Hair follicle dermal papilla cell (primary cell): ENCODE measurements at places on chromosomes 11 and 22. TPM values are rescaled to one million over a fixed set of nuclear protein-coding genes. Genes with fewer than 3 reads are reported as not detected.

The IFT27 gene
- 12.8 and 20.6 TPM in 2 replicates for total RNA-seq

The CNTN5 gene
- total RNA-seq = 0.36 and 1.9 TPM in 2 replicates

The TECTA gene
- 0.32 and 0.97 TPM in 2 replicates for total RNA-seq

The TREH gene
- total RNA-seq = not detected in 2 replicates

The TMEM86A gene
- 1.5 and 1.9 TPM in 2 replicates for total RNA-seq

The C11orf65 gene
- total RNA-seq = 0.81 and 1.5 TPM in 2 replicates

The POLD4 gene
- total RNA-seq = 38.3 and 58.4 TPM in 2 replicates

The APOA4 gene
- not detected in 2 replicates for total RNA-seq

The SCO2 gene
- 3.2 and 6.1 TPM in 2 replicates for total RNA-seq

The OR2AG1 gene
- not detected in 2 replicates for total RNA-seq

The GLYAT gene
- total RNA-seq = not detected in 2 replicates

The SRRD gene
- 15.2 and 17.2 TPM in 2 replicates for total RNA-seq

The CENATAC gene
- total RNA-seq = 24.5 and 26.4 TPM in 2 replicates

The POLDIP3 gene
- total RNA-seq = 31.0 and 35.7 TPM in 2 replicates

The OR52I1 gene
- total RNA-seq = not detected in 2 replicates

The TEX12 gene
- total RNA-seq = 0.32 TPM in 1 of 2 replicates, not detected in the other

The KCTD14 gene
- total RNA-seq = 4.4 and 6.0 TPM in 2 replicates

The FDX1 gene
- 10.1 and 10.3 TPM in 2 replicates for total RNA-seq

The CDHR5 gene
- total RNA-seq = not detected in 2 replicates

The KCNK4 gene
- total RNA-seq = 0.12 TPM in 1 of 2 replicates, not detected in the other

The OR52N4 gene
- not detected in 2 replicates for total RNA-seq

The PGR gene
- 3.2 and 3.6 TPM in 2 replicates for total RNA-seq

The OR5B21 gene
- not detected in 2 replicates for total RNA-seq

The MAPK8IP2 gene
- total RNA-seq = 1.9 and 4.6 TPM in 2 replicates

The GCAT gene
- 20.6 and 21.0 TPM in 2 replicates for total RNA-seq

The DERL3 gene
- total RNA-seq = 0.16 and 0.36 TPM in 2 replicates

The SERHL2 gene
- 3.6 and 6.4 TPM in 2 replicates for total RNA-seq

The GP1BB gene
- 4.3 and 5.0 TPM in 2 replicates for total RNA-seq

The ASPHD2 gene
- total RNA-seq = 3.3 and 4.4 TPM in 2 replicates

The KRTAP5-1 gene
- total RNA-seq = not detected in 2 replicates

The CELSR1 gene
- total RNA-seq = 1.6 and 3.1 TPM in 2 replicates

The CDC45 gene
- 0.36 and 1.1 TPM in 2 replicates for total RNA-seq

The TSPAN18 gene
- 3.6 and 4.1 TPM in 2 replicates for total RNA-seq

The OR6T1 gene
- total RNA-seq = not detected in 2 replicates

The CYP2D6 gene
- 0.24 and 0.49 TPM in 2 replicates for total RNA-seq

The RELT gene
- total RNA-seq = 4.9 and 5.8 TPM in 2 replicates

The CXCR5 gene
- not detected in 2 replicates for total RNA-seq

The HINFP gene
- 18.0 and 25.3 TPM in 2 replicates for total RNA-seq

The DMC1 gene
- total RNA-seq = 5.2 and 7.2 TPM in 2 replicates

The SRPRA gene
- 107 and 118 TPM in 2 replicates for total RNA-seq

The ZNF70 gene
- total RNA-seq = 6.8 and 10.4 TPM in 2 replicates

The PDE2A gene
- total RNA-seq = under 0.01 and 0.97 TPM in 2 replicates
